ENCODE measurements at places on chromosomes 1 and 21.

DNA sequence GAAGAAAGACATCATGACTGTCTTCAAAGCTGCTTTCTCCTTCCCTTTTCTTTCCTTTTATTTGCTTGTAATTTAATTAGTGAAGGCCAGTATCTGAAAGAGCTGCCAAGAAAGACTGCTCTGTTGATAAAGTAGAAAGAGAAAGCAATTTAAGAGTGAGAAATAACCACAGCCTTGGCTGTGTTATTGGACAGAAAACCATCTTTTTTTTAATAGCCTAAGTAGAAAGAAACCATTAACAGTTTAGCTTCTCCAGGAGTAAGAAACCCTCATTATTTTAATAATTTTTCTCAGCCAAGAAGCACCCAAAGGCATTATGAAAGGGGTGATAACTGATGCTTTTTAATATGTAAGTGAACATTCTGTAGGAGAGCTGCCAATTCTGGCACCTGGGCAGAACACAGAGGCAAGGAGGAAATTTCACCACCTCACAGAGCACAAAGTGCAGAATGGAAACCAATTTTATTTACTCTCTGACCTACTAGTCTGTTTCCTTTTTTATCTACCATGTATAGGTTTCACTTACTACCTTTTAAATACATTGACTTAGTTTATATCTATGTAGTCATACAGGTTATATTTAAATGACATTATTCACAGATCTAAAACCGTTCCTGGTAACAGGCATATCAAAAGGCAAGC is 703.2 kb downstream of the MRPL39 start:
- H3K4me1 ChIP-seq, result peaks cover 12% of the 10 kb centered on the region
- no peak overlapping the region for H3K4me3 ChIP-seq
- no peaks in the 10 kb centered on the region for H3K27me3 ChIP-seq
- H3K27ac ChIP-seq, result no peak overlapping the region

GRCh38 chr1:68319907-68320306 is 87.6 kb upstream of the WLS start:
- H3K36me3 ChIP-seq, result no peaks in the 10 kb centered on the region
- no peaks in the 10 kb centered on the region for H3K4me1 ChIP-seq
- no peak overlapping the region for H3K27ac ChIP-seq
- no peaks in the 10 kb centered on the region for H3K27me3 ChIP-seq
- no peak for DNase-seq
- H3K4me3 ChIP-seq, result no peak overlapping the region

GRCh38 chr1:226121049-226121586 is 58.6 kb downstream of the H3-3A start:
- DNase-seq, result no peak
- H3K27me3 ChIP-seq, result no peaks in the 10 kb centered on the region
- H3K27ac ChIP-seq, result peak overlapping the region; percentile 96
- H3K36me3 ChIP-seq, result no peaks in the 10 kb centered on the region
- peaks cover 38% of the 10 kb centered on the region for H3K4me1 ChIP-seq

DNA sequence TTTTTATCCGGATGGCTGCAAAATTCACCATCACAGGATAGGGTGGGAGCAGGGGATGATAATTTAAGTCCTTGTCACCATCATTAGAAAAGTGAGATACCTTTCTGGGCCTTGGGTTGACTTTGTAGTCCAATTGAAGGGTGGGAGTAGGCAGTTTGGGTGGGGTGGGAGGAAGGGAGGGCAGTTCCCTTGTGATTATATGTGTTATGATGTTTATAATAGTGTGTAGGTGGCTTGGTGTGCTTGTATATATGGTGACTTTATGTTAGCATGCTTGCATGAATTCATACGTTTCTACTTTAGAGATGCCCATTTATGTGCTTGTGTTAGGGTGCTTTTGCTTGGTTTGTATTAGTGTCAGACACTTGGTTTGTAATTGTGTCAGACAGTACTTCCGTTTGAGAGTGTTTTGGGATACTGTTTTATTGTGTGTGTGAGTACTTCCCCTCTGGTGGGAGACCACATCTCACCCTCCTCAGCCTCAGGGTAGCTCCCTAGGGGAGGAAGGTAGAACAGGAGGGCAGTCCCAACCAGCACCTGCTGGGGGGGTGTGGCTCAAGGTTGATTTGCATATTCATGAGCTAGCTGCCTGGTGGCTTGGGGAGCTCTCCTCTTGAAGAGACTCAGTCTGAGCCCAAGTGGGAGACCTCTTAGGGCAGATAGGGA is 6.3 kb upstream of the POU3F1 start:
- no peaks in the 10 kb centered on the region for H3K36me3 ChIP-seq
- no peak overlapping the region for H3K27ac ChIP-seq
- no peaks in the 10 kb centered on the region for H3K27me3 ChIP-seq

DNA sequence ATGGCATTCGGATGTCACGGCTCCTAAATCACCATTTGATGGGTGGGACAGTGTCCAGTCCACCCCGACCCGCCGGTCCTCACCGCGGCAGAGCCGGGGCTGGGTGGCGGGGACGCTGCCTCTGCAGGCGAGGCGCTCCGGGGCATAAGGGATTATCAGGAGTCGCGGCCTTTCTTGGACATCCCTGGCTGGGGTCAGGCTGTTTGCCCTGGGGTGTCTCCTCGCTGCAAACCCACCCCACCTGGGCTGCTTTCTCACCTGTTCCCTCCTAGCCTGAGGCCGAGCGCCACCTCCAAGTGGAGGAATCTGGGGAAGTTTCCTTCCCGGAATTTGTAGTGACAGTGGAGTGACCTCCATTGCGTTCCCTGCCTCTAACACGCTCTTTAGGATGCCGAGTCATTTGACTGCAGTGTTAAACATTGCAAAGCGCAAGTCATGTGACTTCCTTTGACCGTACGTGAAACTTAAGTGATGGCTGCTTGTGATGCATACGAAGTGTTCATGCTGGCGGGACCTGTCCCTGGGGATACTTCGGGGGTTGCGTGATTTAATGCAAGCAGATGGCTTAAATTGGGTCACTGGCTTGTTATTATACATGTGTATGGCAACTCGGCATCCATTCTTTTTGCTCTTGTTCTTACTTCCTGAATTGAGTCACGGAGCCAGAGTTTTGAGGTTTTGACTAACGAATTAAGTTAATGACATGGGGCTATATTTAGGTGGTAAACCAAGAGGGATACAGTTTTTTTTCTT is 536 bp downstream of the LGALS8 start:
- no peaks in the 10 kb centered on the region for H3K36me3 ChIP-seq
- peak overlapping the region; percentile 81 for H3K4me3 ChIP-seq
- no peaks in the 10 kb centered on the region for H3K4me1 ChIP-seq
- no peaks in the 10 kb centered on the region for H3K27me3 ChIP-seq
- peak; percentile 74 for DNase-seq

DNA sequence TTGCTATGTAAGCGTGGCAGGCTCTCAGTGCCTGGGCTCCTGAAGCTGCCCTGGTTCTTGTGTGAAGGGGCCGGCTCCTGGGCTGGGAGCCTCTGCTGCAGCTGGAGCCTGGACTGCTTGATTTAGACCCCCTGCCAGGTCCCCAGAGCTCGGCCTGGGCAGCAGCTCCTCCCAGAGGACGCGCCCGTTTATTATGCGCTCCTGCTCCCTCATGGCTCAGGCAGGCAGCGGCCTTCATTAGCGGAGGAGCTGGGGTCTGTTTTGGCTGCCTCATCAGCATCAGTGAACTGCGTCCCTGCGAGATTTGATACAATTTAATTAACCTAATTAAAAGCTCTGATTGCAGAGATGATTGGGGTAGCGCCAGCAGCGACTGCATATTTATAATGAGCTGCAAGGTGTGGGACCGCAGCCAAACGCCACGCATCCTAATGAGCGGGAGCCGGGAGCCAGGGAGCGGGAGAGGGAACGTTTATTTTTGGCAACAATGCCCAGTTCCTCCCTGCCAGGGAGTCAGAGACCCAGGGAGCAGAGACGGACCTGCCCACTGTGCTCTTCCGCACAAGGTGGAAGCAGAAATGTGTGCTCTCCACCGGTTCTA is 16.6 kb downstream of the UTP11 start:
- H3K4me1 ChIP-seq, result peaks cover 50% of the 10 kb centered on the region
- peak overlapping the region; percentile 90 for H3K27ac ChIP-seq
- peak overlapping the region; percentile 31 for H3K4me3 ChIP-seq
- H3K36me3 ChIP-seq, result no peaks in the 10 kb centered on the region
